ENCODE measurements at places on chromosomes 2 and 18.

- DNase-seq, result no peak
Measured at GRCh38 chr2:159933040-159933726, 129.2 kb downstream of the PLA2R1 start.

DNA sequence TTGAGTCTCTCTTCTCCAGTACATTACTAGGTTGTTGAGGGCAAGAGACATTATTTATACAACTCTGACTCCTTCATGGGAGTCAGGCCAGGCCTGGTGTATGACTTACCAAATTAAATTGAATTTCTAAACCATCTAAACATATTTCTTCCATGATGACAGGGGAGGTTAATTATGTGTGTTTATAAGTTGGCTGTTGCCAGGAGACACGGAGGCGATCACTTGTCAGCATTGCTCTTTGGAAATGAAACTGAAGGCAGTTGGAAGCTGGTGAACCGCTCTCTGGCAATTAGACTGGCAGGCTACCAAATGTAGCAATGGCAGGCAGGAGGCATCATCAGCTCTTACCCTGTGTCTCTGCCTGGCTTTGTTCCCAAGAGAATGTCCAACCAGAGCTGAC, 241.4 kb downstream of the KCNS3 start:
- peak; percentile 49 for DNase-seq

DNA sequence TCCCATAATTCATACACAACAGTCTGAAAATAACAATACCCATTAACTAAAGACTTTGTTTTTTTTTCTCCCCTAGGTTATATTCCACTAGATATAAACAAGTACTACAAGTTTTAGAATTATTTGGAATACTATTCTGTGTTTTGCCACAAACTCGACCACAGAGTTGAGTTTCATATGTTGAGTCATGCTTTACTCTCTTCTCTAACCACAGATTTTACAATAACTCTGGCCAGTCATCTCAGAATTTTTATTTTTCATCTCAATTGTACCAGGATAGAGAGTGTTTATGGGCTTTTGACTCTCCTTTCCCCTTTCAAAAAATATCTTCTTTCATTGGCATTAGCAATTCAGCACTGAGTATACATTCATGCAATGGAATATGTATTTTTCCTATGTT, 348.7 kb upstream of the GALNT5 start:
- DNase-seq, result peak; percentile 71

DNA sequence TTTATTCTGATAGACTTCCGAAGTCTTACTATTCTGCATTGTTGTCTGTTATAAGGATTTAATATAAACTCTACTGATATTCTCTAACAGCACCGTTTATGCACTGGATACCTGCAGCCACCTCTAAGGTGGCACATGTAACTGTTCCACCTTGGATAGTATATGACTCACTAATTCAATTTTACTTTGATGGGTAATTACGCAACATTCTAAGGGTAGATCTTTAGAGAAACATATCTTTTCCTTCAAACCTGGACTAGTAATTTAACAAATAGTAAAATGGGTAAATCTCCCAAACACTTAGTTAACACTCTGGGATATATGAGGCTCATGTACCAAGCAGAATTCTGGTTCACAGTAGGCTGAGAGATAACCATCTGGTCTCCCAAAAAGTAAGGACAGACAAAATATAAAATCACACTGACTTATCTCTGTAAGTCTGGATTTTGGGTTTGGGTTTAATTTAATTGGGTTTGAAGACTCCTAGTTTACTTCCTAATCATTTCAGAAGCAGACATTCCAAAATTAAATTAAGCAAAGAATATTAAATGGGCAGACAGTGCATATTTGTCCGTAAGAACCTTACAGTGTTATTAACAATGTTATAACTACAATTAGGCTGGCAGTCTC, 414.8 kb downstream of the TGIF1 start:
- no peak for DNase-seq

DNA sequence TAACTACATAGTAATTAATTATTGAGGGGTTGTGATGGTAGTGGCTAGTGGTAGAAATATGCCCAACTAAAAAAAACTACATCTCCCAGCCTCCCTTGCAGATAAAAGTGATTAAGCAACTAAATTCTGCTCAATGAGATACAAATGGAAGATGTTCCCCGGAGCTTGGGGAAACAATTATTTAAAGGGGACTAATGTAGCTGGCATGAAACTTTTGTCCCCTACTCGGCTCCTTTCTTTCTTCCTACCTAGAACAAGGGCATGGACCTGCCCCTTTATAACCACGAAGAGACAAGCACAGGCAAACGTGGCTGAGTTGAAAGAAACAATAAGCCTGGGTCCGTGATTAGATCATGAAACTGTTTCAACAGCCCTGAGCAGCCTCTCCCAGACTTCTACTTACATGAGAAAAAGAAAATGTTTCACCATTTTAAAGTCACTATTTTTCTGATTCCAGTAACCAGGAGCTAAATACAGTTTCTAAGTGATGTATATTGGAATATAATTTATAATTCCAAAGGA, 236.9 kb downstream of the SCG2 start:
- no peak for DNase-seq

DNA sequence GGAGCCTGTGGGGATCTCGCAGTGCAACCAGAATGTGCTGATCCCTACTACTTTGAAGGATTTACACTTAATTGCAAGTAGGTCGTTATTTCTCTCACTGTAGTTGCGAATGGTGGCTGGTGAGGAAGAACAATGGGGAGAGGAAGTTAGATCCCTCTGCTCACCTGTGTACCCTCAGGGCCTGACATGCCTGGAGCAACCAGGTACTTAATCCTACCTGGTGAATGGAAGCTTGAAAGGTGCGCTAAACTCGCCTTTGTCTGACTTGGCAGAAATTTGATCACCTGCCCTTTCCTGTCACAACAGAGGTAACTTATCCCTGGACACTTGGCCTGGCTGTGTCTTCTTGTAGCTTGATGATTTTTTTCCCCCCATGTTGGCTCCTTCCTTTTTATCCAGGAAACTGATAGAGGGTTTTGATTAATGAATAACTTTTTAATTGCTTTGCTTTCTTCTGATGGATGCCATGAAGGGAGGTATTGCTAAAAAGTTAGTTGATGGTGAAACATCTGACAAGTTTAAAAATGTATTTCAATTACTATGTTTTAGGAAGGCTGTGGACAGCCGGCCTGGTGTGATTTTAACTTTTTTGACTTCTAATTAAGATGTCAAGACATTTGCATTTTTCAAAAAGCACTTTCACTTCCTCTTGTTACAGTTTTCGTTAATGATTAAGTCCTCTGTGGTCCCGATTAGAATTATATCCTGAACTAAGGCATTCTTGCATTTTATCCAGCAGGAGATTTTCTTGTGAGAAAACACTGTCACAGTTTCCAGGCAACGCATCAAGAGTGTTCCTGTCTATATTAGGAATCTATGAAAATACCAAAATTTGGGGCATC, 9.2 kb downstream of the SGPP2 start:
- no peak for DNase-seq

DNA sequence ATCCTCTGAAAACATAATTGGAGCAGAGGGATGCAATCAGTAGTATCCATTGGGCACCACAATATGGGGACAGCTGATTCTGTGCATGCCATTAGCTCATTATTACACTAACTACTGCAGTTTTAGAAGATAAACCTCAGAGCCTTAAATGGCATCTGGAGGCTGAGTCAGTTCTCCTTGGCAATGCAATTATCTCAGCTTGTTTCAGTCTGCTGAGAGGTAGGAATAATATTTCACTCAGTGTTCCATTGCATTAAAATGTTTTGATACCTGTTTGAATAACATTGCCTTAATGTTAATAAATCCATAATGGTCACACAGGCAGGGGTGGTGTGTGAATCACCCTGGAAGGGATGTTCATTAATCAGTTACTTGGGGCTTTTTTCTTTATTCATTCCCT, 309.6 kb downstream of the LRRTM1 start:
- no peak for DNase-seq

DNA sequence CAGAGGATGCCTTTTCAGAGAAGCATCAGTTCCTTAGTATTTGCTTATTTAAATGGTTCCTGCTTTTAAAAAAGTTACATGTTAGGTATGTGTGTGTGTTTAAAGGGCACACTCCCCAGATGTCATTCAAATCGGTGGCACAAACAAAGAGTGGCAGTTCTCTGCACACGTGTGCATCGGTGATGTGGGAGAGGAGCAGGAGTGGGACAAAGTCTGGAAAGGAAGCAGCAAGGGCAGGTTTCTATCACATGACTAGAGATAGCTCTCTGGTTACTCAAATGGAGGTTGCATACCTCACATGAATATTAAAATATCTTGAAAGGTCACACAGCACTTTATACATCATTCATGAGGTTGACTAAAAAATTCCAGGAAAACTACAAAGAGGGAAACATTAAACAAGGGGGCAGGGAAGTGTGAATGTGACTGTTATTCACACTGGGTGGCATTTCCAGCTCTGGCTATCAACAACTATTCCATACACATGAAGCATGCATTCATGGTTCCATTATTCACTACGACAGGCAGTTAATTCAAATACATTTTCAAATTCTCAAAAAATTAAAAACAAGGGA, 64.7 kb downstream of the SEPTIN10 start:
- DNase-seq, result no peak

GRCh38 chr2:27221166-27221565, 4.0 kb downstream of the CAD start:
- DNase-seq, result no peak

- no peak for DNase-seq
Measured at GRCh38 chr2:213723041-213723560, 438.8 kb downstream of the SPAG16 start.

GRCh38 chr18:65221736-65222135, 529.1 kb upstream of the CDH7 start:
- no peak for DNase-seq

DNA sequence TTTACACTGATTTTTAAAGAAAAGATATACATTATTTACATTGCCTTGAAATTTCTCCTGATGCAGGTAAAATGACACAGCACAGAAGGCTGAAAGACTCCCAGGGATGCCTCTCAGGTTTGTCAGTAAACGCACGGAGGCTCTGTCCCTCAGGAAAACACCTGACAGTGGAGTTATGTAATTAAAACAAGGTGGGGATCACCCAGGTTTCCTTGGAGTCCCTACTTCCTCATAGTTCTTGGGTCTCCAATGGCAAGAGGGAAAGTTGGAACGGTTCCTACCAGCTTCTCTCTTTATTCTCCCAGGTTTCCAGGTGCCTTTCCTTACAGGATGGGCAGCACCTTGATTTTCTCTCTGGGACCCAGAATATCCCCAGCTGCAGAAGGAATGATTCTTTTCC, 654.8 kb downstream of the SLC4A3 start:
- DNase-seq, result no peak

- no peak for DNase-seq
Measured at GRCh38 chr2:69018678-69019095, 5.7 kb downstream of the ANTXR1 start.

DNA sequence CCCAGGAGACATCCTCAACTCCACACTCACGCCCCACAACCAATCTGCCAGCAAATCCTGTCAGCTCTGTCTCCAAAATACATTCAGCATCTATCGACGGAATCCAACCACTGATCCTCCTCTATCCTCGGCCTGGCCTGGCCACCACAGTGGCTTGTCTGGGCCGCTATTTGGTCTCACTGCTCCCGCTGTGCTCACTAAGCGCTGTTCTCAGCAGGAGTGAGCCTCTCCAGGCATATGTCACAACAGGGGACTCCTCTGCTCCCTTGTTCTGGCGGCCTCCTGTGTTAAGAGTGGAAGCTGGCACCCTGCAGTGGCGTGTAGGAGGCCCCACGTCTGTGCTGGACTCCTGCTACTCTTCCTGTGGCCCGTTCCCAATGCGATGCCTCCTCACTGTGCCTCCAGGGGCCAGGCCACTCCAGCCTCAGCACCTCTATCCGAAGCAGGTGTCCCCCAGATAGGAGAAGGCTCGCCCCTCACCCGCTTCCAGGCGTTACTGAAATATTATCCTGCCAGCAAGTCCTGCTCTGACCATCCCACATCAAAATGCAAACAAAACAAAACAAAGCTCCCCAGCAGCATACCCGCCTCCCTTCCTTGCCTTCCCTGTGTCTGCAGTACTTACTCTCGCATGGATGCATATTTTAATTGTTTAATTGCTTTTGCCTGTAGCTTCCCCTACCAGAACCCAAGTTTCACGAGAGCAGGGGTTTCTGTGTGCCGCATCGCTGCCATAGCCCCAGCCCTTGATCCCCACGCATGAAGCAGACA, 39.9 kb downstream of the CENPO start:
- no peak for DNase-seq

- DNase-seq, result no peak
Measured at GRCh38 chr18:54357082-54357659, 487 bp downstream of the STARD6 start.

DNA sequence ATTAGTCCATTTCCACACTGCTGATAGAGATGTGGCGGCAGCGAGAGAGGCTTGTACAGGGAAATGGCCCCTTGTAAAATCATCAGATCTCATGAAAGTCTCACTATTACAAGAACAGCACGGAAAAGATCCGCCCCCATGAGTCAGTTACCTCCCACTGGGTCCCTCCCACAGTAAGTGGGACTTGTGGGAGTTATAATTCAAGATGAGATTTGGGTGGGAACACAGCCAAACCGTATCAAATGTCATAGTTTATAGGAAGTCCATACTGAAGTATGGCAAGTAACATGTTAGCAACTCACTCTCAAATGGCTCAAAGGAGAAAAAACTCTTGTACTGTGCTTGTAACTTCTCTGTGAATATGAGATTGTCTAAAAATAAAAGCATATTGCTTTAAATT, 56.1 kb downstream of the FARP2 start:
- peak; percentile 93 for DNase-seq

DNA sequence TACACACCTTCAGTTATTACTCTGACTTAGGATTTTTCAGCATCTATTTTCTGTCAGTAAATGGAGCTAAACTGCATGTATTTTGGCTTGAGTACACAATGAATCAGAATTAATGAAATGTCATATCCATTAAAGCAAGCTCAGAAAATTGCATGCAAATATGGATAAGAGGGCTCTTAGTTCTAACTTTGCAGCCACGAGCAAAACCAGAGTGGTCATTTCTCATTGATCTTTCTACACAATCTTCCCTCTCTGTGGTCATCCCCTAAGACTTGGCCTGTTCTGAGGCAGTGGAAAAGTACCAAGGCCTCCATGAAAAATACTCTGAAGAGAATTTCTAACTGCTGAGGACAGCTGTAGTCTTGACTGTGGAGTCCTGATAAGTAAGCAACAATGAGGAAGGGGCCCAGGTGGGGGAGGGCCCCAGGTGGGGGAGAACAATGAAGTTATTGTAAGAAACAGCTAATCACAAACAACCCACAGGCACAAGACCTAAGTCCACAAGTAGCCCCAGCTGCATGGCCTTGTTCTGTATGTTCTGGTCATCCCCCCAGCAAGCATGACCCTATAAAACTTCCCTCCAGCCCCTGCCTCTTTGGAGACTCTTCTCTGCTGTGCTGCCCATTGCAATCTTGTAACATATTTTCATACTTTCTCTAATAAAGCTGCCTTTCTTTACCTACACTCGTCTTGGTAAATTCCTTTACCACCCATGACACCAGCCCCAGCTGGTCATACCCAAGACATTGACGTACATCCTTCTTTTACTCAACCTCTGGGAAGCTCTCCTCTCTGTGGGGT, 230.3 kb downstream of the TDRD15 start:
- no peak for DNase-seq
